CD8-positive, alpha-beta memory T cell (primary cell): ENCODE measurements at places on chromosomes 3 and 15. TPM values are rescaled to one million over a fixed set of nuclear protein-coding genes. Genes with fewer than 3 reads are reported as not detected.

GRCh38 chr3:25707268-25707926 is 42.7 kb upstream of the TOP2B start:
- DNase-seq, result no peak

GRCh38 chr15:44565387-44566154 is 28.6 kb downstream of the EIF3J start:
- no peak for DNase-seq

GRCh38 chr3:110343945-110344344 is 727.7 kb upstream of the NECTIN3 start:
- no peak for DNase-seq

DNA sequence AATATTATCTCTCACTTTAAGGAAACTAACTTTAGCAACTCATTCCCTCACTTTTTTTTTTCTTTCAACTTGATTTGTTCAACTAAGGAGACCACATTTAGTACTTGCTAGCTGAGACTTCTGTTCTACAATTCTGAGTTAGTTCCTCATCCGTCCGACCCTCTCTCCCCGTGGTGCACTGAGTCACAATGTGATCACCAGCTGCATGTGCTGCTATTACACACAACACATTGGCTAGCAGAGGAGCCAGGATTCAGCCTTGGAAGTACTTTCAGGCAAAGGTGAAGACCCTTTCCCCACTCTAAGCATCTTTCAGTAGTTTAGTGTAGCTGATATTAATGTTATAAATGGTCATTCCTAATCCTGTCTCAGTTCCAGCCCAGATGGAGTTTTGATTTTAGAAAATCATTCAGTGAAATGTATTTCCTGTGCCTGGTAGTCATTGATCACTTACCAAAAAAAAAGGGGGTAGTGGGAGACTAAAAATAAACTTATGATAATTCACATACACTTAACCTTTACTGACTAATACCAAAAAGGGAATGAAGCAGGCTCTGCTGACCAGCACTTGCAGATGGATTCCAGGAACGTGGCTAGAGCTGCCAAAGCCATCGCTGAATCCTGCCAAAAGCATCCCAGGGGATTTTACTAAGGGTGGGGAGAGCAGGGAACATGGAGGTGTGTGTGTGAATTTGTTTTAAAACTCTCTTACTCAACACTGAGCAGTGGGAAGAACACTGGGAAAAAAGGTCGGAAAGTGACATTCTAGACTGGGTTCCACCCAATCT is 424.8 kb downstream of the LPP start:
- no peak for DNase-seq

DNA sequence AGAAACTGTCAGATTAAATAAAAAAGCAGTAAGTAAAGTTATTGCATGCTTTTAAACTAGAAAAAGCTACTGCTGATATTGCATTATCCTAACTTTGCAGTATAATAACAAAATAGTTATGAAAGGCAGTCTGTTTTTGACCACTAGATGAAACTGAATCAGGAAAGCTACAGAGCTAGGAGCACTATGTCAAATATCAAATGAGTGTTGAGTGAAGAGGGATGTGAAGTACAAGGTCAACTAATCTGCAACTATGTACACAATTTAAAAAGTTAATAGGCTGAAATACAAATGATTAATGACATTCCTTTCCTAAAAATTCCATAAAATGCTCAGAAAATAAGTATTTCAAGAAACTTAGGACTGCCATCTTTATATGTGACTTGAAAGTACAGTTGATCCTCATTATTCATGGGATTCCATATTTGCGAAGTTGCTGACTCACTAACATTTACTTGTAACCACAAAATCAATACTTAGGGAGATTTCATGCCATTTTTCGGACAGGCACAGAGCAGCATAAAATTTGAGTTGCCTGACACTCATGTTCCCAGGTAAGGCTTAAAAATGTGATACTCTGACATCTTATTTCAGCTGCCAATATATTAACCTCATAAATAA is 34.5 kb downstream of the SLC4A7 start:
- no peak for DNase-seq

DNA sequence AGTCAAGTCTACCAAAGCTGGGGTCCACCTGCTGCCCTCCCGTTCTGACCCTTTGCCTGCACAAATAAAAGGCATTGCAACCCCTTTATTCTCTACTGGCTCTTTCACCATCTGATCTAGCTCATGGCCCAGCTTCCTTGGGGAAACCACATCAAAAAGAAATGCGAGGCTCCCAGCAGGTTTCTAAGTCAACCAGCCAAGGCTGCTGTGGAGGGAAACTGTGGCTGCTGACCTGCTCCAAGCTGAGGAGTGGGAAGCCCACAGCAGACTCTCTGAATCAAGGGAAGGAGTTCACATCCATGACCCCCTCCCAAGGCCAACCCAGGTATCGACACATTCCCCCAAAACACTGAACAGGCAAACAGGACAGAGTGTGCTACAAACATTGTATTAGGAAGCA is 25.2 kb upstream of the SLCO2A1 start:
- DNase-seq, result no peak

DNA sequence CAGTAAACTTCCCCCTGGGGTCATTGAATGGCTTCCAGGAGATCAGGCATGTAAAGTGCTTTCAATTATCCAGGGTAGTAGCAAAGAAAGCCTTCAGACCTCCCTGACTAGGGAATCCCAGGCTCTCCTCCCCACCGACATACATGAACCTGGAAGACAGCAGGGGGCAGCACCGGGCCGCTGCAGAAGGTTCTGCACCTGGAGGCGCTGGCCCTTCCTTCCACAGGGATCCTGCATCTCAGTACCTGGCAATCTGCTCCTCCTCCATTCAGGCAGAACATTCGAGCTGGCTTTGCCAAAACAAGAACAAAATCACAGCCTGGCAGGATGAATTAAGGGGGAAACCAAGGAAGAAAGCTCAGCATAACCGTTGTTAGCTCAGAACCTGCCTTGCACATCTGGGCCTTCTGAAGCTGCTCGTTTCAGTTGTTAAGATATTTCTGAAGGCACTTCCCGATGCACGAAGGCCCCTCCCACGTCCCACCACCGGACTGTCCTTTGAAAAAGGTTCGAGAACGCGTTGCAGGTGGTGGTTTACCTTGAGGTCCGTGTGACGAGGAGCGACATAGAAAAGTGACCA is 237.7 kb downstream of the SLCO3A1 start:
- no peak for DNase-seq

GRCh38 chr3:119930286-119930685 is 148.4 kb downstream of the NR1I2 start:
- no peak for DNase-seq

DNA sequence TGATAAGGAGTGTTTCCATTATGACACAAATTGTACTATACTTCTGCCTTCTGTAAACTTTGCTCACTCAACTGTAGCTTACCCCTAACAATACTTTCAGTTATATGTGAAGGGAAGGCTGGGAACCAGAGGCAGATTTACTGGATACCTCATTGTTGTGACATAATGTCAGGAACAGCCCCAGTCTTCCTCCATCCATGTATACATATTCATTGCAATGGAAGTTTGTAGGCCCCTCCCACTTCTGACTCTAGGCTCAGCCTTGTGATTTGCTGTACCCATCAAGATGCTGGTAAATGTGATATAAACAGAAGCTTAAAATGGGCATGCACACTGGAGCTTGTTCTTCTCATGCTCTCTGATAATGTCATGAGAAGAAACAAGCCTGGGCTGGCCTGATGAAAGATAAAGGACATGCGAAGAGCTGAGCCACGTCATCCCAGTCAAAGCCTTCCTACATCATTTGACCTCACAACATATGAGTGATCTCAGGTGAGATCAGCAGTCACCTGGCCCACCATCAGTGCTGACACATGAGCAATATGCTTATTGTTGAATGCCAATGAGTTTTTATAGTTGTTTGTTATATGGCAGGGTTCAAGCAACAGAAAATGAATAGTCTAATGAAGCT is 267.8 kb downstream of the GAP43 start:
- no peak for DNase-seq

GRCh38 chr15:33013827-33014445 is 180.6 kb downstream of the FMN1 start:
- no peak for DNase-seq

GRCh38 chr3:69443457-69443920 is 57.6 kb upstream of the FRMD4B start:
- no peak for DNase-seq

DNA sequence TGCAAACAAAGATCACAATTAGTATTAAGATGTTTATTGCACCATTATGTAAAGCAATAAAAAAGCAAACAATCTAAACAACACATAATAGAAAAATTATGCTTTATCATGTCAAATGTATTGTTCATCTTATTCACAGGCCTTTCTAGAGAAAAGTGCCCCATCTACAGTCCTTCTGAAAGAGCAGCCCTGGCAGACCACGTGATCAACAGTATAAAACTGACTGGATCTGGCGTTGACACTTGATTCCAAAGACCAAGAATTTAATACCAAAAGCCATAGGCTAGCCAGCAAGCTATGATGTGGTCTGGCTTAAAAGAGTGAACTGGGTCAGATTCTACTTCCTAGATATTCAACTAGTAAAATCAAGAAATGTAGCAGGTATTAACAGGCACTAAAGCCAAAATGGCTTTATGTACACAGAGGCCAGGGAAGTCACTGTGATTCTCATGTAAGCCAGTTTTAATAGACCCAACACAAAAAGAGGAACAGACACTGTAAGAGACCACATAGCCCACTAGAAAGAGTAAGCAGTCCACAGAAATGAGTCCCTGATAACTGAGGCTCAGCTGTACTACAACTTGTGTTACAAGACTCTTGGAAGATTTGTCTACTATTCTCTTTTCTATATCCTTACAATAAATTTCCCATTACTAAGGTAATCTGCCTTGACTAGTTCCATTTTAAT is 32.5 kb downstream of the DMXL2 start:
- no peak for DNase-seq

- DNase-seq, result no peak
These were observed 94.6 kb downstream of the CYP19A1 start for GRCh38 chr15:51243774-51244173.

- DNase-seq, result no peak
These were observed 7.3 kb upstream of the RTP3 start for GRCh38 chr3:46490338-46491084.

GRCh38 chr3:105051111-105051510 is 315.6 kb upstream of the ALCAM start:
- no peak for DNase-seq

DNA sequence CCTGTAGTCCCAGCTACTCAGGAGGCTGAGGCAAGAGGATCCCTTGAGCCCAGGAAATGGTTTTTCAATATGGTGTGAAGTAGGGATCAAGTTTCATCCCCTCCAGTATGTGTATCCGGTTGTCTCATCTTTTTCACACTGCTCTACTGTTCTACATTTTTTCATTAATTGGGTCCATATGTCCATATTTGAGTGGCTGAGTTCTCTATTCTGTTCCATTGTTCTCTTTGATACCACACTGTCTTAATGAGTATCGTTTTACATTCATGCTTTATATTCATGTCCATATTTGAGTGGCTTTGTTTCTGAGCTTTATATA is 81.6 kb upstream of the LRRFIP2 start:
- no peak for DNase-seq

GRCh38 chr3:62662677-62663076 is 212.5 kb downstream of the CADPS start:
- DNase-seq, result no peak

DNA sequence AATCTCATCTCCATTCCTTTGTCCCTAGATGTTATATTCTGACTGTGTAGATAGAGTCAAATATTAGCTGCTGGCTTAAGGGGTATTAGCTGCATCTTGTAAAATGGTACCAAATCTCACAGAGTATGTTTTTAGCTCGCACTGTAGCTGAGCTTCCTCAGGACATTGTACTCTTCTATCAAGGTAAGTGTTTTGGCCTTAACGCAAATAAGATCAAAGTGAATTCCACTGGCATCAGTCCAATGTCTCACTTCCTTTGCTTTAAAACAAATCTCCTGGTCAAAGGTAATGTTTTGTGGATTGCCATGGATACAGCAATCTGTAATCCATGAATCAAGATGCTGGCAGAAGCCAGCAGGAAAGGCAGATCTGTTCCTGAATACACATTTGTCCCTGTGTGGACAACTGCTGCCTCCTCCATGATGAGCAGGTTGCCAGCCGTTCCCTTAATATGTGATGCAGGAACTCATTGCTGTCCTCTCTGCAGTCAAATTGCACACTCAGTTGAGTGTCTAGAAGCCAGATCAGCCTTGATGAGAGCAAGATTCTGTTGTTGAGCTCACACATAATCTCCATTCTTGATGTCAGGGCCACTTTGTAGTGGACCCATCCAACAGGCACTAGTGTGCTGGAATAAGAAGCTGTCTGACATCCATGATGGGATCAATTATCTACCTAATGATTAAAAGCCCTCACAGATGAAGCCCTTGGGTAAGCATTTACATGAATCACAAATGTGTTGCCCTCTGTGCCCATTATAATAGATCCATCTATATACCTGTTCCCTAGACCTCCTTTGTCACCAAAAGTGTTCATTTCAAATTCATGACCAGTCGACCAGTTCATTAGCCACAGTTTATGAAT is 96.6 kb upstream of the AGTR1 start:
- DNase-seq, result no peak

DNA sequence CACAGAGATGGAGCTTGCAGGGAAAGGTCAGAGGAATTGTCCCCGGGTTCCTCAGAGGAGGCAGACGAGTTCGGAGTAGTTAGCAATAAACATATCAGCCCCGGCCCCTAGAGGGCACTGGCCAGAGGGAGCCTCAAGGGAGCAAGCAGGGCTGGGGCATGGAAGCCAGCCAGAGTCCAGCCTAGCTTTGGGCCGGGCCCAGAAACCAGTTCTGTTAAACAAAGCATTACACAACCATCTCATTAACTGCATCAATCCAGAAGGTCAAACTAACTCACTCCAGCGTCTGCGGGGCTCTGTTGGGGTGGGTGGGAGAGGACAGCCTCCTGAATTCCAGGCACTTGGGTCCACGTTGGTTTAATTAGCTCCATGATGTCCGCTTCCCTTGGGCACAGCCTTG is 41.0 kb upstream of the IREB2 start:
- DNase-seq, result no peak

DNA sequence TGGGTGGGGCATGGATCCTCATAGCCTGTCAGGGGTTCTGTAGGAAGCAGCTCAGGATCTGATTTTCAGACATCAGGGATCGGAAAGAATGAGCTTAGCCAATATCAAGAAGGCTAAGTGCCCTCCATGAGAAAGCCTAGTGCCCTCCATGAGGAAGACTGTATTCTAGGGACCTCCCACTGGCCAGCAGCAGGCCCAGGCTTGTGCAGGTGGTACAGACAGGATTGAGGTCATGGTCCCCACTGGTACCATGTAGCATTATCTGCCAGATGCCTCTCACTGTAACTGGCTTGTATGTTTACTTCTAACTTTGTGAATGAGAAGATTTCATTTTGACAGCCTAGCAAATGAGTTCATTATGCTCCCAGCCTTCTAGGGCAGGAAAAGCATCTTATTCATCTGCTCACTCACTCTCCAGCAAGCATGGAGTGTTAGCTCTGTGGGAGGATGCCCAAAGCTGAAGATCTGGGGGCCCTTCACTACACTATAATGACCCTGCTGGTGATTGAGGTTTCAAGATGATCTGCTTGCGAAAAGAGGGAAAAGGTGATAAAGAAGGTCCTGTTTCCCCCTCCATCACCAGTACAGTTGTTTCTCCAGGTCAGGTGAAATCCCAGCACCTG is 7.5 kb downstream of the EPHB1 start:
- DNase-seq, result no peak

The STRA6 gene
- not detected for polyA plus RNA-seq

The RAB5A gene
- 46.4 TPM for polyA plus RNA-seq

The ZPLD1 gene
- not detected for polyA plus RNA-seq

The DUOX1 gene
- polyA plus RNA-seq, result 1.2 TPM

The MB21D2 gene
- 0.17 TPM for polyA plus RNA-seq

The ATP8B4 gene
- 0.23 TPM for polyA plus RNA-seq

The ST3GAL6 gene
- not detected for polyA plus RNA-seq

The ST6GAL1 gene
- polyA plus RNA-seq, result 139 TPM
